Putamen (tissue), 1 donor: ENCODE measurements at places on chromosomes 12 and 14.

- DNase-seq: no peak
Measured at GRCh38 chr12:56688846-56689109, 694 bp upstream of the PTGES3 start.

DNA sequence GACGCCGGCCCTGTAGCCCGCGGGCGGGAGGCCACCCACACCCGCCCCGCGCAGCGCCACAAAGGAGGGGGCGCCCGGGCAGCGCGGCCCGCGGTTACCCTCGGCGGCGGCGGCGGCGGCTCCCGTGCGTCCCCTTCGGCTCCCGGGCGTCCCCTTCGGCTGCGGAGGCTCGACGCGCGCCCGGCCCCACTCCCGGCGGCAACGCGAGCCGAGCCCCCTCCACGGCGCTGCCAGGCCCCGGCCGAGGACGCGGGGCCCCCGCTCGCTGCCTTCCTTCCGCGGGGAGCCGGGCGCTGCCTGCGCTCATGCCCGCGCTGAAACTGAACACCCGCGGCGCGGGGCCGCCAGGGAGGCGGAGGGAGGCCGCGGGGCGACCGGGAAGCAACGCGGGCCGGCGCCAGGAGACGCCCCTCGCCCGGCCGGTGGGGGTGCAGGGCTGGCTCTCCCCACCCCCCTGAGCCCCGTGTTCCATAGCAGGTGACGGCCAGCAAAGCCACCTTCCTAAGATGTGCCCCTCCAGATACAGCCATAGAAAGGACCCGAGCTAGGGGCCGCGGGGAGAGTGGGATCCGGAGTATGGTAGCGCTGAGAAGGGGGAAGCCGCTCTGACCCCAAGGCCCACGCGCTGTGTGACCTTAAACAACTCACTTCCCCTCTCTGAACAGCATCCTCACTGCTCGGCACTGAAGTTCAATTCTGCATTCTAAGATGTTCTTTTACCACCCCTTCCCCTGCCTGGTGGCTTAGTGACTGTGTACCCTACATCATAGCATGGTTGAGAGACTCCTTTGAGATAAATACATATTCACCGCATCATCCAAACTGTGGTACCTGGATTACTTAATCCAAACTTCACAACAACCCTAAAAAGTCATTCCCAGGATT is 42.8 kb downstream of the KDM2B start:
- no peak for DNase-seq

DNA sequence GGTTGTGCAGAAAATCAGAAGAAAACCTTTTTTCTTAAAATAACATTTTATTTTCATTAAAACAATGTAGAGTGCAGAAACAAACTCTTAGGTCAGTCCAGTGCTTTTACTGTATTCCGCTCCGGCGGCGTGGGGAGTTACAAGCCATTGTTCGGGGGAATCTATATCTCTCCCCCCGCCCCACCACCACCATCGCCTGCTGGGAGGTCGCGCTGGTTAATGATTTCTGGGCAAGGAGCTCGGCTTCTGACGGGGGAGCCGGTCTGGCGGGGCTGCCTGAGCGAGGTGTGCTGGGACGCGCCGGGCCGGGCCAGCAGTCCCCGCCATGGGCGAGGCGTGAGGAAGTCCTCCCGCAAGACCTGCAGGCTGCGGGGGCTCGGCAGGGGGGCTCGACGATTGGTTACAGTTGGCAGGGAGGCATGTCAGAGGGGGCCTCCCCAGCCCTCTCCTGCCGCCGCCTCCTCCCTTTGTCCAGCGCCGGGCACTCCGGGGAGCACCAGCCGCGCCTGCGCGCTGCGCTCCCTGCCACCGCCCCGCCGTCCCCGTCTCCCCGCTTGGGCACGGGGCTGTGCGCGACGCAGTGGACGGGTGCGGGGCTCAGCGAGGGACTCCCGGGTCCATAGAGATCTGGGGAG is 1.0 kb upstream of the DUSP6 start:
- DNase-seq: peak; percentile 57

- no peak for DNase-seq
Measured at GRCh38 chr14:99644723-99645544, at the start of gene HHIPL1. Gene HHIPL1, plus strand, starts transcription at chr14:99645129. Its CDS starts 79 bp downstream, at chr14:99645208.

DNA sequence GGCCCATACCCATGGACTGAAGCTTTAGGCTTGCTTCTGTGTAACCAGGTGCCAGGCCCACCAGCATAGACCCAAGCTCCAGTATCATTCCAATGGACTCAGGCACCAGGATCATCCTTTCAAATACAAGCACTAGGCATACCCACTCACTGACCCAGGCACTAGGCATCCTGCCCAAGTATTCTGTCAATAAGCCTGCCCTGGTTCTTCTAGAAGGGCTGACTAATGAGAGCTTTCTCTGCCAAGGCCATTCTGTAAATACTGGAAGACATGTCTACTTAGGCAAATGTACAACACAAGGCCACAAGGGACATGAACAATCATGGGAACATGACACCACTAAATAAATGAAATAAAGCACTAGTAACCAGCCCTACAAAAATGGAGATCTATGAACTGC is 352.2 kb downstream of the FSCB start:
- DNase-seq: no peak
